Muscle of back (tissue), 13 donors: ENCODE measurements at places on chromosomes 1 and 21. TPM values are rescaled to one million over a fixed set of nuclear protein-coding genes. Genes with fewer than 3 reads are reported as not detected.

Gene TMCC2
- 9.1 TPM for polyA plus RNA-seq

Gene TFF2
- not detected for polyA plus RNA-seq

Gene MARK1
- polyA plus RNA-seq: 14.7 TPM

Gene ZBTB8B
- polyA plus RNA-seq: 0.07 TPM

Gene RPTN
- not detected for polyA plus RNA-seq

Gene TGFB2
- 59.7 TPM for polyA plus RNA-seq

DNA sequence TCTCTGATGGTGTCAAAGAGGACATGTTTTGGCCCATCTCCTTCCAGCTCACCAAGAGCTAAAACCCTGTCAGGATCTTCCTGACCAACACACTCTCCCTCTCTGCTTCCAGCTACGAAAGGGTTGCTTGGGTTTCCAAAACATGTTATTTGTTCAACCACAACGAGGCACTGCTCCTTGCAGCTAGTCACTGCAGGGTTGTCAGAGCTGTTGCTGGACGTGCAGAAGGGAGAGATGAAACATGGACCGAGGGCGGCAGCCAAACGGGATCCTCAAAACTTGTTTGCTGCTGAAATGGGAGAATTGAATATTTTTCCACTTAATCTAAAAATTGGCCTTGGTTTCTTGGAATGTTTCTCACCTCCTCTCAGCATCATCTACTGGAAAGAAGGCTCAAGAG lies 12.4 kb downstream of the ZBTB18 start:
- no peak for DNase-seq

DNA sequence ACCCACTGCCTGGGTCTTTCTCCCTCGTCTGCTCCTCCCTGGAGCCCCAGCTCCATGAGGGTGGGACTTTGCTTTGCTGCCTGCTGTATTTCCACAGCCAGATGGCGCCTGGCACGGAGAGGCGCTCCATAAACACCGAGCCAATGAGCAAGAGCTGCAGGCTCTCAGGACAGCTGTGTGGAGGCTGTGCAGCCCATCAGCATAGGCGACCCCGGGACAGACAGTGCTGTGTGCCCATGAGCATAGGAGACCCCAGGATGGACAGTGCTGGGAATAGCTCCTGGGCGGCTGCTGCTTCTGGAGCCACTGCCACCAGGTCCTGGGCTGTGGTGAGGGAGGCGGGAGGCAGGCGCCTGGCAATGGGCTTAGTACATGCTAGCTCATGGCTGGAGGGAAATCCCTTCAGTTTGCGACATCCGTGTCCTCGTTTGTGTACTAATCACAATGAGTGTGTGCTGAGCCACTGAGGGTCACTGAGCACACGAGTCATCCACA lies 29.2 kb downstream of the CEP104 start:
- DNase-seq: no peak

DNA sequence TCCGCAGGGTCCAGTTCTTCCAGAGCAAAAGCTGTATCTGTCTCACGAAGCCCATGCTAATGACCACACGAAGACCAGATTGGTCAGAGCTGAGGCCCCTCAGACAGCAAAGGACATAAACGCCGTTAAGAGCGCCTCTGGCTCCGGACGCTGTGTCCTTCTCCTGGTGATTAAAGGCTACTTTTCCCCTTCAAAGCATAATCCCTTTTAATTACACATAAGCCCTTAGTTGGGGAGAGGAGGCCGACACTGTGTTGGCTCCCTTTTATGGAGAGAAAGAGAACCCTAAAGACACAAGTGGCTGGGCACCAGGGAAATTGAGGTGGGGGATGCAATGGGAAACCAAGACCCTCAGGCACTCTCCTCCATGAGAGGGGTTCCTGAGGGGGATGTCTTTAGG lies at the start of gene ABCA4:
Gene ABCA4 (minus strand): TSS at position 158 of the 400 bp plus-strand sequence. CDS start 103 bp downstream, at position 55.
- DNase-seq: no peak

- DNase-seq: no peak
Measured at GRCh38 chr21:33936301-33937038, 20.9 kb upstream of the ATP5PO start.

DNA sequence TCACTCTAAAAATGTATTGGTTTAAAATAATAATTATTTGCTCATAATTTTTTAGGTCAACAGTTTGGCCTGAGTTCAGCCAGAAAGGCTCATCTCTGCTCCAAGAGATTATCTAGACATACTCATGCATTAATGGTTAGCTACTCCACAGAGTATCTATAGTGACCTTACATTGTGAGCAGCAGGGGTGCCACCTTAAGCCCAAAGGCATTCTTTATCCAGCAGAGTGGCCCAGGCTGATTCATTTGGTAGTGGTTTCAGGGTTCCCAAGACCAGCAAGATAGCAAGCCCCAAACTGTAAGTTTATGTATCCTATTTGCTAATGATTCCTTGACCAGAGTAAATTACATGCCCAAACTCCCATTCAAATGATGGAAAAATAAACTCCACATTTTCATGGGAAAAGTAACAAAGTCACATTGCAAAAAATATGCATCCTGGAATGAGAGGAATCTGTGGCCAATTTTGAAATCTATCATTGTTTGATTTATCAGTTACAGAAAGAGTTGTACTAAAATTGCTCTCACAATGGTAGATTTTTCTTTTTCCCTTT lies 182.6 kb upstream of the KCNK2 start:
- DNase-seq: peak; percentile 6

GRCh38 chr1:6807782-6808181 lies 22.5 kb downstream of the CAMTA1 start:
- DNase-seq: no peak

DNA sequence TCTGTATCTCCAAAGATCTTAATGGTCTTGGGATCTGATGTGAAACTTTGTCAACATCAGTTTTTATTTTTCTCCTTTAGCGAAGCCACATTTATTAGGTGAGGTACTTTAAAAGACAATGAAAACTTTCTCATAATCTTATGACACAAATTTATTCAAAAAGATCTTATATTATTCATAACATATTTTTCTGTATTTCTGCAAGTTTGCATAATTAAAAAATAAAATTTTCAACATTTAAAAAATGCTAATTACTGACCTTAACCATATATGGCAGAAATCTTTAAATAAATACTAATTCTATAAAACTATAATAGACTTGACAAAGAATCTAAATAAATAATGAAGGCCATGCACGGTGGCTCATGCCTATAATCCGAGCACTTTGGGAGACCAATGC lies 72.5 kb downstream of the PRPF38A start:
- DNase-seq: no peak

- no peak for DNase-seq
Measured at GRCh38 chr1:18452550-18452949, 28.2 kb upstream of the KLHDC7A start.

GRCh38 chr1:212938846-212939245 lies 11.5 kb upstream of the VASH2 start:
- DNase-seq: no peak

- DNase-seq: no peak
Measured at GRCh38 chr1:15571266-15571665, 13.6 kb downstream of the AGMAT start.

GRCh38 chr1:87794788-87795614 lies 466.3 kb downstream of the LMO4 start:
- peak; percentile 65 for DNase-seq

DNA sequence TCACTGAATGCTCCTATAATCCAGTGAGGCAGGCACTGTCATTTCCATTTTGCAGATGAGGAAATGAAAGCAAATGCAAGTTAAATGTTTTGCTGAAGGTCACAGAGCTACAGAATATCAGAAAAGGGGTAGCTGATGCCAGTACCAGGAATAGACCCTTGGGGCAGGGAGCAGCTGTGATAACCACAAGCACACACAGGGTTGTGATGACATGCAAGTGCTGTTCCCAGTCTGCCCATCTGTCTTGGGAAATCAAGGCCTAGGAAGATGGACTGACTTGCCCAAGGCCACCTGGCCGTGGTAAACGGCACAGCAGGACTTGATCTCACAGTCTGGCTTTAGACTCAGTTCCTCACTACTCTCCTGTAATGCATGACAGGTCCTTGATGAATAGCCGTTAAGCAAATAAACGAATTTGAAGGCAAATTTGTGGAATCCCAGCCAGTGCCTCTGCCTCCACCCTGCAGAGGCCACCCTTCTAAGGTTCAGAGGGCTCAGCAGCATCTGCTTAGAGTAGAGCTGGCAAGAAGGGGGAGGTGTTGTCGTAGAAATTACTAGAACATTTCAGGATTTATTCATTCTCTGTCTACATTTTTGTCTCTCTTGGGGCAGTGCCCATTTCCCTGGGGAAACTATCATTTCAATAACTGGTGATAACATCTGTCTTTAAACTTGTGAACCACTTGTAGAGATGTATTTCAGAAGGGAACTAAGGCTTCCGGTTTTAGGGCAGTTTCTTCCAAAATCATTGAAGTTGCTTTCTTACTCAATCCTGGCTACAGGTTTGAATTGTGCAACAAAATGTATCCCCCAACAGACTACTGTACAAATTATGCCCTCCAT lies 53.2 kb upstream of the MRPS6 start:
- DNase-seq: no peak

DNA sequence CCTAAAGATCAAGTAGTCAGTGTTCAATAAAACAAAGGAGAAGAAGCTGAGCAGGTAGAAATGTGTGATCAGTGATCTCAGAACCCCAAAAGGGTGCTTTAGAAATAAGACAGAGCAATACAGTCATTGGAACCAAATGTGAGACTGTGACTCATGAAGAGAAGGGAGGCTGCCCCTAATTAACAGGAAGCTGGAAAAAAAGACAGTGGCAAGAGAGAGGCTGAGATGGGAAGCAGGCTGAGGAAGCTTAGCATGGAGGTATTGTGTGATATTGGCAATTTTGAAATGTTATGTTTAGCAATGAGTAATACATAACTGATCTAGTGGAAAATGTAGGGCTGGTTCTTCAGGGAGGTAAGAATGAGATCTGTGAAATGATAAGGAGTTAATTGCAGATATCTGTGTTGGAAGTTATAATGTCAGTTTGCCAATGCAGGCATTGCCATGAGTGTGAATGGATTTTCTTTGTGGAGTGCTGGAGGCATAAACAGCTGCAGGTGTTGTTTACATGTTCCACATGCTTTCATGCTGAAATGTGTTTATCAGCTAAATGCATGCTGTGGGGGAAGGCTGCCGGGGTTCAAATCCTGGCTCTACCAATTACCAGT lies 90.6 kb upstream of the CACNA1E start:
- DNase-seq: no peak

DNA sequence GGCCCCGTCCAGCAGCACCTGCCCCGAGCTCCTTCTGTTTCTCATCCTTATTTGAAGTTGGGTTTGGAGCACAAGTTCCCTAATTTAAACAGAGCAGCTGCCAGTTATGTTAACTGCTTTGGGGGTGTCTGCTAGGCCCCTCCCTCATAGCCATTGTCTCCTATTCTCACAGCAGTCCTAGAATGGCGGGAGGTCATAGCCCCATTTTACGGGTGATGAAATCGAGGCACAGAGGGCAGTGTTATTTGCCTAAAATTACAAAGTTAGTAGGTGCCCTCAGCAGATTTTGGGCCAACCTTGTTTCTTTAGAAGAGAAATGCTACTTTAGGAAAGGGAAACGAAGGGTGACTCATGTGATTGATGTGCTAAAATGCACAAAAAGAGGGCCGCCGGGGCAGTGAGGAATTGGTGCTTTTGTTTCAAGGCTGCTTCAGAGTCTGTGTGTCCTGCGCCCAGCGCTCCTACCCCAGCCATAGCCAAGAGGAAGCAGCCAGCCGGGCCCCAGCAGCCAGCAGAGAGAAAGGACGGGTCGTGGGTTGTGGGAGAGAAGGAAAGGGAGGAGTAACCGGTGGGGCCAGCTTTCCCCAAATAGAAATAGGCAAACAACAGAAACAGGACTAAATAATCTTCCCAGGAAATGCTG lies 13.0 kb downstream of the VANGL1 start:
- DNase-seq: no peak

DNA sequence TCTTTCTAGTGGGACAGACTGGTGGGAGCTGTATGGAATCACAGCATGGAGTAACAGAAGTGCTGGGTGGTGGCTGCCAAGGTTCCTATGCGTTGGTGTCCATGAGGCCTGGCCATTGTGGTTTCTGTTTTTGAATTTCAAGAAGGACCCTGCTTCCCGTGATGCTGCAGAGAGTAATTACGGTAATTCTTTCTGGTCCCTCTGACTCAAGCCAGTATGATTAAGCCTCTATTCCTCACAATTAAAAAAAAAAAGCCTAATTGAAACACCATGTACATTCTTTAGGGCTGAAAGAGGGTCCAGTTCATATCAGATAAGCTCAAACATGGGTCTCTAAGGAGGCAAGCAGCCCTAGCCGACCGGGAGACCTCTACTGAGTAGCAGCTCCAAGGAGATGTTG lies 10.5 kb upstream of the C1orf21 start:
- no peak for DNase-seq

DNA sequence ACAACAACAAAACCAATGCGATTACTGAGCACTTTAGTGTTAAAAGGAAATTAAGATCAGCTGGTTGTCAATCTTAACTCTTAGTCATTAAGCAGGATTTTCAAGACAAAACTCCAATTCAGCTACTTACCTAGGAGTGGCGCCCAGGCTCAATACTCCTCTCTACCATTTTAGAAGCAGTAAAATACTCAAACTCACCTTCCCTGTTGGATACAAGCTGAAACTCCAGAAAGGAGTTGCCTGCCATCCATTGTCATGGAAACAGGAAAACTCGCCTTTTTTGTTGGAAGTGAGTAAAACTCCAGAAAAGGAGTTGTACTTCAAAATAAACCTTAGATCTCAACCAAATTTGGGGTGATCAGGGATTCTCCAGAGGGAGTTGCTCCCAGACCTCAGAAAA lies 127.0 kb upstream of the F3 start:
- DNase-seq: no peak

DNA sequence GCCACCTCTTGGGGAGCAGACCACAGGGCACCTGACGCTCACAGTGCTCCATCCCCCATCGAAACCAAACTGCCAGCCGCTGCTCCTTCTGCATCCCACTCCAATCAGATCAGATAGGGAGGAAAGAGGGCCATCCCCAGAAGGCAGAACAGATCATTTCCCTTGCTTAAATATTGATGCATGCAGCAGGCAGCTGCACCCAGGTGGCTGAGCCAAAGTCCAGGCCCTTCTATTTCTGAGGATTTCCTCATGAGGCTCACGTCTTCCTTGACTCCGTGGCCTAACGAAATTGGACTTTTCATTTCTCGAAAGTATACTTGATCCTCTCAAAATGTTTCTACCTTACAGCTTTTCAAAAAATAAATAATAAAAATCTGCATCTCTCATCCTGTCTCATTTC lies 239.2 kb downstream of the ATG4C start:
- DNase-seq: no peak
